SIG-M5 (cell line): ENCODE measurements at places on chromosomes 1 and 21.

DNA sequence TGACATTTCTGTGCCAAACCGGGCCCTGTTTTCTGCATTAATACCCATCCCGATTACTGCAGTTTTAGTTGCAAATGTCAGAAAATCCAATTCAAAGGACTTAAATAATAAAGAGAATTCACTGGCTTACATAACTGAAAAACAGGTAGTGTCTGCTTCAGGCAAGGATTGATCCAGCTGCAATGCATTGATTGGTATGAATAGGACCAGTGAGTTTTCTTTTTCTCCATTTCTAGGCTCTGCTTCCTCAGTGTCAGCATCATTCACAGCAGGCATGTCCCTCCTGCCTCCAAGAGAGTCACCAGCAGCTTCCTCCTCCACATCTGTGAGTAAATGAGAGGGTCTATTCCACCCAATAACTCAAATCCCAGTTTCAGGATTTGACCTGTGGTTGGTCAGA, 33.7 kb upstream of the ACTL8 start:
- DNase-seq, result no peak

GRCh38 chr1:167003711-167004110, 14.6 kb downstream of the MAEL start:
- no peak for DNase-seq

- DNase-seq, result no peak
Measured at GRCh38 chr1:218817691-218818465, 355.8 kb upstream of the LYPLAL1 start.

GRCh38 chr1:159079525-159079924, 3.0 kb upstream of the AIM2 start:
- DNase-seq, result no peak

GRCh38 chr1:59064592-59064991, 232.3 kb upstream of the FGGY start:
- DNase-seq, result no peak
